ENCODE measurements at places on chromosomes 7 and 10.
A peak's percentile ranks its signal among the peaks of the same experiment; 100 is the strongest.

DNA sequence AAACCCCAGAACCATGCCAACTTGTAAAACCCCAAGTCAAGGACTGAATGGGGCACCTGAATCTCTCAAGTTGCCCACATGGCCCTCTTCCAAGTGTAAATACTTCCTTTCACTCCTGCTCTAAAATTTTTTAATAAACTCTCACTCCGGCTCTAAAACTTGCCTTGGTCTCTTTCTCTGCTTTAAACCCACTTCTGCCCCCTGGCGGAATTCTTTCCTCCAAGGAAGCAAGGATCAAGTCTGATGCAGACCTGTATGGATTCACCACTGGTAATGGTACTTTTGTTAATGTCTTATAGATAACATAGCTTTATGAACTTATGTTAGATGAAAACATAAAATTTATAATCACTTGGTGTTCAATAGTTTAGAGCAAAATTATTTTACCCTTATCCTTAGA, 33.8 kb downstream of the SLC16A9 start:
- no peak for DNase-seq

- no peak for DNase-seq
These were observed 45.4 kb upstream of the HBP1 start for GRCh38 chr7:107123392-107123791.

DNA sequence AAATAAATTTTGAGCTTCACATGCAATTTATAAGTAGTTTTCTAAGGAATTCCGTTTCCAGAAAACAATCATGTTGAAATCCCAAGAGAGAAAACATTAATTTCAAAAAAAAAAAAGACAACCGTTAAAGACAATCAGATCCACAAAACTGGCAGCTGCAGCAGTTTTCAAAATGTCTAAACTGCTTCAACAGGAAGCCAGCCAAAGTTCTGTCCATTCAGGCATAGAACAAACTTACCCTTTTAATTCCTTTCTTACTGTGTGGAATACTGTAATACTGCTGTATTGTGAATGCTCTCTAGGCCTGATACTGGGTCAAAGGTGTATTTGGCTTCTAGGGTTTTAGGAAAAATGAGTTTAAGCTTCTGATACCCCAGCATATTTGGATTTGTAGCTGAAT, 31.6 kb downstream of the HOXA1 start:
- no peak for DNase-seq

DNA sequence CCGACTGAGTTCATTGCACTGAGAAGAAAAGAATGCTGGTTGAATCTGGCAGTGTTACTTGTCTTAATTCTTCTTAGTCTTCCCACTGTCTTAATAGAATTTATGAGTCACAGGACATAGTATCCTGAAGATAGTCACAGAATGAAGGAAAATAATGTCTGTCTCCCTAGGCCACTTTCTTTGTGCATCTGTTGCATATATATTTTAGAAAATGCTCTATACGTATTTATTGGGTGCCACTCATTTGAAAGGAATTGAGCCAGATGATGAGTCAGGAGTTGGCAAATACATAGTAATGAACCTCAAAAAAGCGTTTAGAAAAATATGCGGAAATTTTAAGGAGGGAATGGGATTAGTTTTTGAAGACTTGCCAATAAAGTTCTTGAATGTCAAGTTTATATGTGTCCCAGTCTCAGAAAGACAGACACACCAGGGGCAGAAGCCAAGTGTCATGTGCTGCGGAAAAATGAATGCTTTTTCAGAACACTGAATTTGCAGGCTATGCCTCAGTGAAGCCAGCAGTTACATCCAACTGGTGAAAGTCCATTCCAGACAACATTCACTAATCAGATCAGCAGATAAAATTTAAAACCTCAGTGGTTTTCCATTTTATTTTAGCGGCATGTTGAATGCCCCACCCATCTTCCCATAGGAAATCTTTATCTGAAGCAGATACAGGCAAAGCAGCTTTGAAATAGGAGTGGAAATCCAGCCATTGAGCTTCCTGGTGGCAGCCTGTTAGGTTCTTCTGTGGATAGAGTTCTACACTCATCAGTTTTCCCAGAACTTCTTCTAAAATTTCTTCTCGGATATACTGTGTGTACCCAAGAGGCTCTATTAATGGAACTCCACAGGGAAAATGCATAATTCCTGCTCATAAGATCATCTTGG, 308.4 kb downstream of the BICC1 start:
- DNase-seq: no peak

DNA sequence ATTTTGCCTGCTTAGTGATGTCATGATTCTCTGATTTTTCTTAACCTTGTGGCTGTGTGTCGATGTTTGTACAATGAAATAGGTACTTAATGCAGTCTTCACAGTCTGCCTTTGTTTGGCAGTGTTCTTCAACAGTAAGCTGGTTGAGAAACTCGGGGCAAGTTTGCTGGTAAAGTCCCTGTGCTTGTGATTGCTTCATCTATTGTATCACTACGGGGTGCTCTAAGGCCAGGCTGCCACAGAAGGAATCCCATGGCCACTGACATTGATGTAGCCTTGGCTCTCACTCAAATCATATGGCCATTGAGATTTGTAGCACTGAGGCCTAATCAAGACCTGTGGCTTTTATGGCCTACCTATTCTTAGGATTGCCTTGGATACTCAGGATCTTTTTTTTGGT, 33.5 kb upstream of the PRSS37 start:
- DNase-seq: no peak

DNA sequence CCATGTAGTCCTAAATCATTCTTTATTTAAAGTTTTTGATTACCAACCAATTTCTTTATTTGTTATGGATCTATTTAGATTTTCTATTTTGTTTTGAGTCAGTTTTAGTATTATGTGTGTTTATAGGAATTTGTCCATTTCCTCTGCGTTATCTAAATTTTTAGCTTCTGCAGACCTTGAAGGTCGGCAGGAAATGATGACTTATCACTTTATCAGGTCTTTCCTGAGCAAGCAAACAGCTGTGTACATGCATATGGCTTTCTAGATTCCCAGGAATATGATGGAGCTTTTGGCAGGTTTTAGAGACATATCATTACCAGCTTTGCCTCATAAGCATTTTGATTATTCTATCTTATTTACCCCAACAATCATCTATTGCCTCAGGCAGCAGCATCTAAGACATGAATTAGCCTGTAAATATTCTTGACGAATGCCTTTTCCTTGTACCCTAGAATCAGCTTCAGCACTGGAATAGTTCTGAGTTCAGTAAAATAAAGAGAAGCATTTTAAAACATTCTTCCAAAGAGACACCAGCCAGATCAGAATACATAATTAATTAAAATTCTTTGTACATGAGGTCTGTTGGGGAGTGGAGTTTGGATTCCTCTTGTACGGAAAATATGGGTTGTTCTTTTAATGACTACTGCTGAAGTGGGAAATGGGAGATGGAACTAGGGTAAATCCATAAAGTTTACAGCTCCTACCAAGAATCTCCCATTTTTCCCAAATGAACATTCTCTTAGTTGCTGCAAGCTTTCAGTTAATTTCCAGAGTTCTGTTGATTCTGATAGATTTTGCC, 408.8 kb upstream of the SEMA3C start:
- DNase-seq: no peak

- DNase-seq: no peak
These were observed 7.0 kb upstream of the DNAJC1 start for GRCh38 chr10:22010539-22010938.

DNA sequence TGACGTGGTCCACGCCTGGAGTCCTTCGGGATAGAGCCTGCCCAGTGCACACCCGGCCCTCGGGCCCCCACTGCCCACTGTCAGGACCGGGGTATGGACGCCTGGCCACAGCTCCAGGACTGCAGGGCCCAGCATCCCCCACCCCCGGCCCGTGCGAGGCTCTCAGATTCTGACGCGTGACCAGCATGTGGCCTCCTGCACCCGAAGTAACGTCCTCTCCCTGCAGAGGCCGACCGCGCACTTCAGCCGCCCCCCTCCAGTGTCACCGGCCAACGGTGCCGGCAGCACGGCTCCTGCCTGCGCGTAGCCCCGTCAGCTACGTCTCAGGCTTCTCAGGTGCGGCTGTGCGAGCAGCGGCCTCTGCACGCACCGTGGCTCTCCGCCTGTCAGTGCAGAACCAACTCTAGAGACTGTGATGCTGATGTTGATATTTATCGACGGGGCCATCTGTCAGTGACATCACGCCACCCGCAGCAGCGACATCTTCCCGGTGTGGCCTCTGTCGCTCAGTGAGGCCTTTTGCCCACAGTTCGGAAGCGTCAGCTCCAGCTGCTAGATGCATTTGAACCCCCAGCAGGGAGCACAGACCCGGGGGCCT, 40.1 kb upstream of the ADGRA1 start:
- no peak for DNase-seq

GRCh38 chr7:150663802-150664494, 21.6 kb upstream of the GIMAP2 start:
- no peak for DNase-seq

- peak; percentile 64 for DNase-seq
These were observed 5.6 kb upstream of the MEST start for GRCh38 chr7:130486114-130486953.

DNA sequence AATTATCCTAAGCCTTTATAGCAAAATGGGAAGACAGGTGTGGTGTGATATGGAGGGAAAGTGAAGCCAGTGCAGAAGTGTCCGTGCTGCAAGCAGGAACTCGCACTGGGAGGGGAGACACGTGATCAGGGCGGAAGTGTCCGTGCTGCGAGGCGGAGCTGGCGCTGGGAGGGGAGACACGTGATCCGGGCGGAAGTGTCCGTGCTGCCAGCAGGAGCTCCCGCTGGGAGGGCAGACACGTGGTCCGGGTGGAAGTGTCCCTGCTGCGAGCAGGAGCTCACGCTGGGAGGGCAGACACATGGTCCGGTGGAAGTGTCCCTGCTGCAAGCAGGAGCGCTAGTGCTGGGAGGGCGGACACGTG, 40.5 kb upstream of the PRKAR1B start:
- DNase-seq: peak; percentile 97

GRCh38 chr7:65397730-65398142, 24.1 kb downstream of the ZNF92 start:
- no peak for DNase-seq

DNA sequence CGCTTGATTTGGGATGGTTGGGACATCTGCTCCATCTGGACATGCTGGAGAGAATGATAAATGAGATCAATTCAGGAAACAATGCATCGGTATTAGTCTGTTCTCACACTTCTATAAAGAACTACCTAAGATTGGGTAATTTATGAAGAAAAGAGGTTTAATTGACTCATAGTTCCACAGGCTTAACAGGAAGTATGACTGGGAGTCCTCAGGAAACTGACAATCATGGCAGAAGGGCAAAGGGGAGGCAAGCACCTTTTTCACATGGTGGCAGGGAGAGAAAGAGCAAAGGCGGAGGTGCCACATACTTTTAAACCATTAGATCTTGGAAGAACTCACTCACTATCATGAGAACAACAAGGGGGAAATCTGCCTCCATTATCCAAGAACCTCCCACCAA, 16.8 kb upstream of the TSPAN12 start:
- DNase-seq: no peak

- DNase-seq: no peak
These were observed 28.7 kb upstream of the ARHGAP22 start for GRCh38 chr10:48633381-48634197.

GRCh38 chr7:25391295-25391861, 163.1 kb upstream of the NPVF start:
- no peak for DNase-seq

DNA sequence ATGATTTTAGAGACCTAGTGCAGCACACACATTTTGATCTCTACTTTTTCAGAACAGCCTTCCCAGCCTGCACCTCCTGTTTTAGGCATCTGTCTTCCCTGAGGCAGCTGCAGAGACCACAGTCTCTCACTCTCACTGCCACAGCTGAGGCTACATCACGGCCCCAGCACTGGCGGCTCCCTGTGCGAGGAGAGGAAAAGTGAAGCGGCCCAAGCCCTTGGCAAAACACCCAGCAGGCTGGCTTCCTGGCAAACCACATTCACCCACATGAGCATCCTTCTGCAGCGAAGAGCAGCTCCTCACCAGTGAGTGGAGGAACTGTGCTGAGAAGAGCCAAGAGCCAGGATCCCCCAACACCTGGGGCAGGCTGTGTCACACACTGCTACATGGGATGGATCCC, 14.0 kb downstream of the HUS1 start:
- no peak for DNase-seq

DNA sequence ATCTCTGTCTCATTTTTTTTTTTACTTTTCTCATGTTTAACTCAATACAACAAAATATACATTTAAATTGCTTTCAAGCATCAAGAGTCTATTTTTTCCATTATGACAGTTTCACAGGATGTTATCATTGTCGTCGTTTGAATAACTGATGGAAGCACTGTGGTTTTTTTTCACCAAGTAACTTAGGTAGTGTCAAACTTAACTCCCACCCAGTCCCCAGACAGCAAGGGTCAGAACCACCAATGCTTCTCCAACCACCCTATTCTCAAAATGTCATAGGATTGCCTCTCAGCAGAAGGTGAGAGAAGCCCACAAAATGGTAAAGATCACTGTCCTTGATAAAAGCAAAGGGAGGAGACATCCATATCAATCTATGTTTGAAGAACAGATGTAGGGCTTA, 339.4 kb downstream of the SFMBT2 start:
- no peak for DNase-seq

GRCh38 chr7:897771-898376, 21.5 kb downstream of the GET4 start:
- DNase-seq: no peak

GRCh38 chr7:91079487-91079886, 184.7 kb upstream of the FZD1 start:
- no peak for DNase-seq

GRCh38 chr10:113119801-113120200, 169.8 kb downstream of the TCF7L2 start:
- DNase-seq: no peak

DNA sequence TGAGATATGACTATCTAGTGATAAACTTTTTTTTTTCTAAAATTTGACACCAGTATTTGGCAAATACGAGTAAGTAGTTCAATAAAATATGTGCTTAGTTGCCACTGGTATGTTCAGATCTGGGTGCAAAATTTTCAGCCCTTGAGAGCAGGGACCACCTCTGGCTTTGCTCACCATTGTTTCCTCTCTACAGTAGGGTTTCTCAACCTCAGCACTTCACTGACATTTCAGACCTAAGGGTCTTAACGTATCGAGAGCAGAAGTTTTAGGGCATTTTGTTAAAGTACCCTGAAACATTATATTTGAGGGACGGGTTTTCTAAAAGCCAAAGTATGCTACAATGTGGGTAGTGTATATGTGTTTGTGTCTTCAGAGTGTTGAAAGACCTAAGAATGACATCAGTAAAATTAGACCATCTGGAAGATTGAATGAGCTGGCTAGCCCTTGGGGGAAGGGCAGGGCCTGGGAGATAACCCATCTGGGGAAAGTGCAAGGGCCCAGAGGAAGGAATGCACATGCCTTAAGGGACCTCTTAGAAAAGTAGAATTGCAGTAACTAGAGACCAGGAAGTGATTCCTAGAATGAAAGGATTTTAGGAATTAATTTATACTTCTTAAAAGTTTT, 11.8 kb downstream of the BZW2 start:
- no peak for DNase-seq

Data from NCI-H1092 (cell line).